ENCODE measurements at places on chromosomes 6 and 20.

DNA sequence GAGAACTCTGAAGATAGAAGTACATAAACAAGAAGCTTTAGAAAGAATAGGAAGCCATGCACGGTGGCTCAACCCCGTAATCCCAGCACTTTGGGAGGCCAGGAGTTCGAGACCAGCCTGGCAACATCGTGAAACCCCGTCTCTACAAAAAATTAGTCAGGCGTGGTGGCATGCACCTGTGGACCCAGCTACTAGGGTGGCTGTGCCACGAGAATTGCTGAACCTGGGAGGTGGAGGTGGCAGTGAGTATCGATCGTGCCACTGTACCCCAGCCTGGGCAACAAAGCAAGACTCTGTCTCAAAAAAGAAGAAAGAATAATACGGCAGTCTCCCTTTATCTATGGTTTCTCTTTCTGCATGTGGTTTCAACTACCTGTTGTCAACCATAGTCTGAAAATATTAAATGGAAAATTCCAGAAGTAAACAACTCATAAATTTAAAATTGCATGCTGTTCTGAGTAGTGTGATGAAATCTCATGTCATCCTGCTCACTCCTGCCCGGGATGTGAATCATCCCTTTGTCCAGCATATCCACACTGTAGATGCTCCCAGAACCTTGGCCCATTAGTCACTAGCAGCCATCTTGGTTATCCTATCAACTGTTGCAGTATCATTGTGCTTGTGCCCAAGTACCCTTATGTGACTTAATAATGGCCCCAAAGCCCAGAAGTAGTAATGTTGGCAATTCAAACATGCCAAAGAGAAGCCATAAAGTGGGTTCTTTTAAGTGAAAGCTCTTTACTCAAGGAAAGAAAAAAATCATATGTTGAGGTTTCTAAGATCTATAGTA lies 22.1 kb downstream of the DEK start:
- no peak for DNase-seq

- DNase-seq, result no peak
Measured at GRCh38 chr20:51284176-51284575, 258.3 kb downstream of the NFATC2 start.

GRCh38 chr6:145271040-145271439 lies 464.3 kb downstream of the EPM2A start:
- DNase-seq, result no peak

GRCh38 chr6:54629131-54629530 lies 217.4 kb upstream of the FAM83B start:
- DNase-seq, result no peak

DNA sequence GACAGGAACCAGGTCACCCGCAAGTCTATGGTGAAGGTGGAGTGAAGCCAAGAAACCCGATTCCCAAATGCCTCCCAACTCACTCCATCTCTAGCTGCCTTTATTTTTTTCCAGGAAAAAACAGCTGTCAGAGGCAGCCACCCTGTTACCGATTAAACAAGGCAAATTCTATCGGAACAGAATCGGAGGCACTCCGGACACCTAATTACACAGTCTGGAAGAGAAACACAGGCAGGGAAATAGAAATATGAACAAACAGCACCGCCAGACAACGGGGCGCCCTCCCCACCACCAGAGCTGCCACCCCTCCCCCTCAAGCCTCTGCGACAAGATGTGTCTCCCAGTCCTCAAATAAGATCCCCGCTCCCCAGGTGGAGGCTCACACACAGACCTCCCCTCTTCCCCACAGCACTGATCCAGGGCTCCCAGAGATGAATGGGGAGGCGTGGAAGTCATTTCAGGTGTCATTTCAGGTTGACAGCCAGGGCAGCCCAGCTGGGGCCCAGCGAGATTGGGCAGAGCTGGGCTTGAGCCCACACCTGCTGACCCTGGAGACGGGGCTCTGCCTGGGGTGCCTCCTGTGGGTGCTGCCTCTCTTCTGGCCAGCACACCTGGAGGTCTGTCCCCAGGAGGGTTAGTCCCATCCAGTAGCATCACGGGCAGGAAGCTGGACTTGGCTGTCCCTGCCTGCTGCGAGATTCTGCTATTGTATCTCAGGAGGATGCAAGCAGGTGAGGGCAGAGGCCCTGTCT lies 19.8 kb upstream of the VSTM2L start:
- DNase-seq, result no peak

DNA sequence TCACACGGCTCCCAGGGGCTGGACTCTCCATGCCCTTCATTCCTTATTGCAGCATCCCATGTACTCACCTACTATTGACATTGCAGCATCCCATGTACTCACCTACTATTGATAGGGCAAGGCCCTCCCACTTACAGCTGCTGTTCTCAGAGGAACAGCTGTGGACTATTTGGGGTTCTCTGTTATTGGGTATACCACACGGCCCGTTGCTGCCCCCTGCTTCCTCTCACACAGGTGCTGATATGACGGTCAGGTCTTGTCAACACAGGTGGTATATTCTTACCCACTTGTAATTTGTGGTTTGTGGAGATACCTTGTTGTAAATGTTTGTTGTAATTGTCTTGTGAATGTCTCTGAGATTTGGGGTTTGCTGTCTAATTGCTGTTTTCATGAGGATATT lies 18.8 kb downstream of the ALDH5A1 start:
- DNase-seq, result no peak

- no peak for DNase-seq
Measured at GRCh38 chr6:6665555-6666243, 77.2 kb downstream of the LY86 start.

GRCh38 chr20:14667226-14667625 lies 329.8 kb upstream of the FLRT3 start:
- no peak for DNase-seq

DNA sequence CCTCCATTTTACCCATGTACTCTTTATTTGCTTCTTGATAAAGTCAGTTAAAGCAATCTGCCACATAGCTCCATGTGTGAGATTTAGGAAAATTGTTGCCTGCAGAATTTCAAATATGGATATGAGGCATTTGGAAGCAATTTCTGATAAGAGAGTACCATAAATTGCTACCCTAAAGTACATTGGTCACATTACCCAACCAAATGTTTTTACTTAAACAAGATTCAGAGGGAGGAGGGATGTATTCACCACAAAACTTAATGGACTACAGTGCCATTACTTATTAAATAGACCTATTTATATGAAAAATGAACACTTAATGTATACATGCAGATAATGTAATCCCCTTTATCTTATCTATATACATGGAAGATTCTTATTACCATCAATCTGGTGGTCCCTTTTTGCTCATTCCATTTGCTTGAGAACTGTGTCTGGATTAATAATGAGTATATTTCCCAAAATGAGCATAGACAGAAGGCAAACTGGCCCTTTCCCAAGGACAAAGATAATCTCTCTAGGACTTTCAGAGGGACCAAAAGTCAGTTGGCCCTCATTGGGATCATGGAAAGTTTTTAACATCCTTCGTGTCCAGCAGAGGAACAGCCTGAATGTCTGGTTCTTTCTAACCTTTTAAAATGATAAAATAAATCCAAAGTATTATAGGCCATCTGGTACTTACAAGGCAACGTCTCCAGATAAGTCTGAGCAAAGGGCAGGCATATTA lies 526.4 kb downstream of the CBLN4 start:
- no peak for DNase-seq

GRCh38 chr6:119535332-119535731 lies 185.8 kb upstream of the MAN1A1 start:
- DNase-seq, result no peak

GRCh38 chr6:144415835-144416237 lies 130.7 kb downstream of the UTRN start:
- no peak for DNase-seq

- DNase-seq, result no peak
Measured at GRCh38 chr6:84103029-84103428, 69.5 kb downstream of the MRAP2 start.

DNA sequence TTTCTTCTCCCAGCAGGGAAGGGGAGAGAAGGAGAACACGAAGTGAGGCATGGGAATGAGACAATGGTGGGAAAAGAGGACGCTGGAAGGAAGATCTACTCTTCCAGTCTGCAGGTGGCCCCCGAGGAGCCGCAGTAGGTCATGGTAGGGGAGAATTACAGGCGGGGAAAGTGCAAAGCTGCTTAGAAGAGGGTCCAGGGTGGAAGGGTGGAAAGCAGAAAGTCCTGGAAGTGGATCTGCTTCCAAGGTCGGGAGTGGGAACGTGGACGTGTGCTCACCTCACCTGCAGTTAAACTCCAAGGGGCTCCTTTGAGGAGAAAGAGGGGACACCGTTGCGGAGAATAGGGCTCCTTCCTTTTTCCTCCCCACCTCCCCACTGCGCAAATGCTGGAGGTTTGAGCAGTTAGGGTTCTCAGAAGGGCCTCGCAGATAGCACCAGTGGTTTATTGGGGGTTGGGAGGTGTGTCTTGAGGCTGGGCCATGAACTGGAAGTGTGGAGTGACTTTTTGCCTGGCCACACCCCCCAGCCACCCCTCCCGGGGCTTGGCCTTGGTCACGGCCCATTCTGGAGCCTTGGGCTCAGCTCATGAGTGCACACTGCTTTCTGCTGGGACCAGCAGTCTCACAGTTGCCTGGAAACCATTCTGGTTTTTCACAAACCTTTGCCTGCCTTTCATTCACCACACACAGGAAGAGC lies 100.4 kb upstream of the MLN start:
- DNase-seq, result peak; percentile 80

DNA sequence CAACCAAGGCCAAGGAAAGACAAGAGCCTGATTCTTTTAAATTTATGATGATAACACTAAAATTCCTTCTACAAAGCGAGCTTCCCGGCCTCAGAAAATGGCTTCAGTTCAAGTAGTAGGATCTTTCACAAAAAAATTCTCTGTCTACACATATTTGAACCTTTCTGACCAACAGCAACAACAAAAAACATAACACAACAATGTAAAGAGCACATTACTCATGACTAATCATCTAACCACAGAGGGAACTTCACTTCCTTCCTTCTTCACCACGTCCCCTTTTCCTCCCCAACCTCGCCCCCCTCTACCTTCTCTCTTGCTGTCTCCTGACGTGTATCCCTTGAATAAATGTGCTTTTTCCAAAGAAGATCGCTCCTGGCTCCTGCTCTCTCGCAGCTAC lies 228.2 kb downstream of the MYLK4 start:
- DNase-seq, result no peak

- no peak for DNase-seq
Measured at GRCh38 chr20:38615283-38615682, 13.7 kb downstream of the ARHGAP40 start.

- no peak for DNase-seq
Measured at GRCh38 chr6:35948725-35949124, 27.8 kb upstream of the SRPK1 start.

DNA sequence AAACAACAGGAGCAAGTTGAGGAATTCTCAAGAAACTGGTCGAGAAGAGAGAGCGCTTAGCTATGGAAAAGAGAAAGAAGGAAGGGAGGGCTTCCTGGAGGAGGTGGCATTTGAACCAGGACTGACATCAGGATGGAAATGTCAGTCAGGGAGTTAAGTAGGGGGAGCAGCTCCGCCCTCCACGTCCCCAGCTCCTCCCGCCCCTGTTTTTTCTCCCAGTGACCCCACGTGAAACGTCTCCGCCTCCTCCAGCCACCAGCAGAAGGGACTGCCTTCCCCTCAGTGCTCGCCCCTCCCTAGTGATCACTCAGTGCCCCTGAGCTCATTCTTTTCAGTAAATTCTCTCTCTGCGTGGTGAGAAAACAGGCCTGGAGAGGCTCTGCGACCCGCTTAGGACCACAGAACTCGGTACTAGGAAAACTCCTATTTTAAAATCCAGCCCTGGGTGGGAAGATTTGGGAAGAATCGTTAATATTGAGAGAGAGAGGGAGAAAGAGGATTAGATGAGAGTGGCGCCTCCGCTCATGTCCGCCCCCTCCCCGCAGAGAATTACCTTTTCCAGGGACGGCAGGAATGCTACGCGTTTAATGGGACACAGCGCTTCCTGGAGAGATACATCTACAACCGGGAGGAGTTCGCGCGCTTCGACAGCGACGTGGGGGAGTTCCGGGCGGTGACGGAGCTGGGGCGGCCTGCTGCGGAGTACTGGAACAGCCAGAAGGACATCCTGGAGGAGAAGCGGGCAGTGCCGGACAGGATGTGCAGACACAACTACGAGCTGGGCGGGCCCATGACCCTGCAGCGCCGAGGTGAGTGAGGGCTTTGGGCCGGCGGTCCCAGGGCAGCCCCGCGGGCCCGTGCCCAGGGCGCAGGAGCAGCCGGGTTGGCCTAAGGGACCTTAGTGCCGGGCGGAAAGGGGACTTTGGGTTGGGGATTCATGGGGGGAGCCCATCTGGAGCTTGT lies 4.6 kb downstream of the HLA-DPB1 start:
- no peak for DNase-seq

DNA sequence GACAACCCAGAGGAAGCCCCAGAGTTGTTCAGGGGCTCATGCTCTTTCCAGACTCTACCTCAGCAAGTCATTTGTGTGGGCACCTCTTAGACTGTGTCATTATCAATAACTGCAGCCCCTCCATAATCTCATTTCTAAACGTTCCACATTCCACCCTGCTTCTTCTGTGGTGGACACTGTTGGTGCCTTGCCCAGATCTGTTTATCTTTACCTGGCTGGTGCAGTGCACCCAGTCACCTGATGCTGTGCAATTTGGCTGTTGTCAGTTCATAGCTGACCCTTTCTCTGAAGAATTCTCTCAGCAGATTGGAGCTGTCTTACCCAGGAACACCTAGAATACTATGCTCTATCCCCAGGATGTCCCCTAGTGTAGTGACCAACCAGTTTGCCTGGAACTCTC lies 80.0 kb downstream of the ATRN start:
- DNase-seq, result no peak

GRCh38 chr20:7879883-7880282 lies 60.4 kb downstream of the HAO1 start:
- DNase-seq, result no peak

- no peak for DNase-seq
Measured at GRCh38 chr6:63740709-63741108, 105.1 kb downstream of the PHF3 start.

DNA sequence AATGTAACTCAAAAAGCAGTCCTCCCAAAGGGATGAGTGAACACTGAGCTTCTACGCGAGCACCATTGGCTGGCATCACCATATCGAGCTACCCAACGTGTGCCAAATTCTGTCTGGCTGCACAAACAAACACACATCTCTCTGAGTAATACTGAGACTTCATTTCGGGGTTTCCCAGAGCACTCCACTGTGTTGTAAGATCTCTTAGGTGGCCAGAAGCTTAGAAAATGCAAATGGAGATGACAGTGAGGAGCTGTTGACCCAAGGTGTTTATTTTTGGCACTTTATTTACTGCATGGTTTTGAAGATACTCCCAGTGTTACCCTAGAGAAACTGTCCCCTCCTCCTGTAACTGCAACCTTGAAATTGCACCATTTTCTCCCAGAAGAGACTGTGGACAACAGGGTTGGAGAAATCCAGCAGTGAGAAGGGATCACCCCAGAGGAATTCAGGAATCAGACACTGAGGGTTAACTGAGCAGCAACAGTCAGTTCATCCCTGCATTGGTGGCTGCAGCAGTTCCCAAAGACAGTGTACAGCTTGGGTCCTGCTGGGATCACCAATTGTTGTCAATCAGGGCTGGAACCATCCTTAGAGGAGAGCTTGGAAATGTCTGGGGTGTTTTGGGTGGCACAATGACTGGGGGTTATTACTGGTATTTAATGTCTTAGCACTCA lies 1.0 kb upstream of the RIPOR2 start:
- DNase-seq, result peak; percentile 55

Data from central memory CD4-positive, alpha-beta T cell (primary cell).